ENCODE measurements at places on chromosomes 2 and 18.

DNA sequence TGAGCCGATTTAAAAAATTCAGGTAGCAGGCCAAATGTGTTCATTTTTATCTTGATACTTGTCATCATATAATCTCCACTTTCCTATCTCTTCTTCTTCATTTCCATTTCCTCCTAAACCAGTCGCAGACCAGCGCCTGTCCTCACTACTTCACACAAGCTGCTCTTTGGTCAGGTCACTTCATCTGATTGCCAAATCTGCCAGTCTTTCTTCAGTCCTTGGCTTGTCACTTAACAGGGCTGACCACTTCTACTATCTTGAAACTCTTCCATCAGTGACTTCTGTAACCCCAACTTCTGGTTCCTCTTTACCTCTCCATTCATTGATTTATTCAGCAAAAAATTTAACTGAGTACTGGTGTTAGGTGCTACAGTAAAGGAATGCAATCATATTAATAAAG is 18.0 kb upstream of the SPRED2 start:
- no peak for DNase-seq

- no peak for DNase-seq
Observed at GRCh38 chr2:156818221-156818620, 382.0 kb downstream of the GPD2 start.

DNA sequence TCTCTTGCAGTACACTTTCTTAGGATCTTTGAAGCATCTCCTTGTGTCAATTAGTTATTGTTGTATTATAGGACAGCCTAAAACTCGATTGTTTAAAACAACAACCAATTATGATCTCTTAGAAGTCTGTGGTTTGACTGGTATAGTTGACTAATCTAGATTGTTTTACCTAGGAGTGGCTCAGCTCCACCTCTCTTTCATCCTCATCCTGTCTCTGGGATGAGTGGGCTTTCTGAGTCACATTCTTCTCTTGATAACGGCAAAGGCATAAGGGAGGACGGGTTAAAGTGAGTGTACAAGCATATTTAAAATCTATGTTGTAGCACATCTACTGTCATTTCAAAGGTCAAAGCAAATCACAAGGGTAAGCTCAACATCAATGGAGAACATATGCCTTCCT is 102.3 kb upstream of the GULP1 start:
- DNase-seq = no peak

DNA sequence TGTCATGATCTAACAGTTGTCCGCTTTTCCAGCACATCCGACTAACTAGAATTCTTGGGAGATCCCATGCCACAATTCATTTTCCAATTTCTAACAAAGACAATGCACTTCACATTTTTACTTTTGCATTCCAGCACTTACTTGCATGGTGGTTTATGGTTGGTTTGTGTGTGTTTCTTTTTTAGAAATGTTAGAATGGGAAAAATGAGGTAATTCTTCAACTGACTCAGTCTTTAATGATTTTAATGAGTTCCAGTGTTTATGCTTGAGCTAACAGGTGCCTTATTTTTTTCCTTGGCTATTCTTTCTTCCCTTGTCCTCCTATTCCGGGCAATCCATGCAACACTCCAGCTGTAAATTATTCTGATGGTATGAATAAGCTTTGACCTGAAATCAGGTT is 46.4 kb downstream of the SLC8A1 start:
- no peak for DNase-seq

DNA sequence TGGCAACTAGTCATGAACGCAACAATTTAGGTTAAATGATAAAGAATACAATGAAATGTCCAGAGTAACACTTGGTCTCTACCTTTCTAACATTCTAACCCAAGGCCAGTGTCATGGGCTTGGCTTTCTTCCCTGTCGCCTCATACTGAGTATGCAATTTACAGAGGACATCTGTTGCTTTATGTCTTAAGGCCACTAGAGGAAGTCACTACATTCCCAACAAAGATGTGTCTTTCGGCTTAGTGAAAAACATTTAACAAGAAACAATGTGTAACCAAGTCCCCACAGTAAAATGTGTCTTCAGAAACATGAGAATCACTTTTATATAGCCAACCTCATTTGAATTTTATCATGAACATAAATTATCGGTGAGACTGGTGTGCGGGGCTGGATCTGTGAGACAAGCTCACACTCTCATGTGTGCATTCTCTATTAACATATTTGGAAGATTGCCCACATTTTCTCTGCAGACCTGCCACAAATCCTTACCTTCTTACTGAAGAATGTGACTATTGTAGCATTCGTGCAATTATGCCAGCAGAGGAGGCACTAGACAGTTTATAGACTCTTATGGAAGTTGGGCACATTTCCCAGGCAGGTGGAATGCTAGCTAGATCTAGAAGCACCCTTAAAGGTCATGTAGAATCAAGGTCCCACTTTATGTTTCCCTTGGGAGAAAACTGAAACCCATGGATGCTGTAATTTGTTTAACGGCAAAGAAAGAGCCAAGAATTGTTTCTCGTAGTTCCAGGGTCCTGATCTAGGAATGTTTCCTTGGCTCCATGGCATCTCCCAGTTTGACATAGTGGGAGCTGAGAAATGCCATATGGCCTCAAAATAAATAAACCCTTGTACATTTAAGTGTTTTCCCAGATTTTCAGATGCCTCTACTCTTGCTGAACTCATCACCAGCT is 101.8 kb downstream of the CD226 start:
- no peak for DNase-seq

- no peak for DNase-seq
Observed at GRCh38 chr2:231717281-231718171, 9.2 kb downstream of the PTMA start.

DNA sequence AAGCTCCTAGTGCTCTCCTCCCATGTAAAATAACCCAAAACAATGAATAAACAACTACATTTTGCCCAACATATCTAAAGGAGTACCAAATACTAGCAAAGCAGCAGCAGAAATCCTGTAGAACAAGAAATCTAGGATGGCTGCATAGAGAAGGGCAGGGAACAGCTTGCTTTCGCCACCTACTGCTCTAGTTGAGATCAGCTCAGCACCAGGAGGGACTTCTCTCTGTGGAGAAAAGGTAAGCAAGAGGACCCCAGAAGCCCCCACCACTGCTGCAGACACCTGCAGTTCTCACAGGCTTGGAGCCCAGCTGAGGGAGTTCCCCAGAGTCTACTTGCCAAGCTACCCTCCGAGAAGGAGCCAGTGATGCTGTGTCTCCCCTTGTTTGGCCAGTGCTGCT is 243.0 kb upstream of the CHST9 start:
- no peak for DNase-seq

- no peak for DNase-seq
Observed at GRCh38 chr2:241649404-241649803, 11.9 kb downstream of the ATG4B start.

- no peak for DNase-seq
Observed at GRCh38 chr2:128323555-128323931, 4.9 kb upstream of the HS6ST1 start.

DNA sequence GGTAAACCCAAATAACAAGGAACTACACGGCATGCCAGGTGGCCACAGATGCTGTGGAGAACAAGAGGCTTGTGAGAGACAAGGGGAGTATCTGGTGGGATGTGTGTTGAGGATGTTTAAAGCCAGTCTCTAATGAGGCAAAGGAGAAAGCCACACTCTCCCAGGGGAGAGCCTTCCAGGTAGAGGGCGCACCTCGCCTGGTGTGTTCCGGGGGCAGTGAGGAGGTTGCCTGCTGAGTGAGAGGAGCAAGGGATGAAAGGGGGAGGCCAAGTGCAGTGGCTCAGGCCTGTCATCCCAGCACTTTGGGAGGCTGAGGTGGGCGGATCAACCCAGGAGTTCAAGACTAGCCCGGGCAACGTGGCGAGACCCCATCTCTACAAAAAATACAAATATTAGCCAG is 16.2 kb downstream of the SAG start:
- DNase-seq = no peak

GRCh38 chr2:97656129-97656755 is 7.6 kb downstream of the ACTR1B start:
- DNase-seq = no peak

DNA sequence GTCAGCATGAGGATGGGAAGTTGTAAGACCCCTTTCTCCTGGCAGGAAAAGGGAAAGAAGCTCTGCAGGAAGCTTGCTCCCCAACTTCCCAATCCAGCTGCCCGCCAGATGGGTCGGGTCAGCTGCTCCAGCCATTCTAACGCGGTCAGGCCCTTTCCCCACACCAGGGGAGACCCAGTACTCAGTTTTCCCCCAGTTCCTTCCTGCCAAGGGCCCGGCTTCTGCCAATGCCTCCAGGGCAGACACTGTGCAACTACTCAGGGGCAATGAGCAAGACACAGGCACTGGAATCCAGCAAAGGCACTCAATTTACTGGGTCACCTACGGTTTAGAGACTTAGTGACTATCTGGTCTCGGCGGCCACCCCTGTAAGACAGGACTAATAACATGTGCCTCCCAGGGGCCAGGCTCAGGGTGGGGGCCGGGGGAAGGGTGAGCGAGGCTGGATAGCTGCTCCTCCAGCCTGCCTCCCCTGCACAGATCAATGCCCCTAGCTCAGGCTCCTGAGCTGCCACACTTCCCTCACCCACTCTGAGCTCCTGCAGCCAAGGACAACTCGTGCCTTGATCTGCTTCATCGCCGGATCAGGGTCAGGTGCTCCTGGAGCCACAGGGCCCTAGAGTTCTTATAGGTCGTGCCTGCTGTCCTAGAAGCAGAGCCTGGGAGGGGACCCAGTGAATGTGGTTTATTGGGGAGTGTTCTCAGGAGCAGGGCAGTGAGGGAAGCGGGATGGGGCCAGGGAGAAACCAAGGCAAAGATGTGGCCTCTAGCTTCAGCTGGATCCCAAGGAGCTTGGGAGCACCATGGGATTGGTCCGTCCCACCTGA is 171.1 kb downstream of the ZFP36L2 start:
- no peak for DNase-seq

GRCh38 chr2:206392118-206392517 is 51.2 kb upstream of the ADAM23 start:
- no peak for DNase-seq

DNA sequence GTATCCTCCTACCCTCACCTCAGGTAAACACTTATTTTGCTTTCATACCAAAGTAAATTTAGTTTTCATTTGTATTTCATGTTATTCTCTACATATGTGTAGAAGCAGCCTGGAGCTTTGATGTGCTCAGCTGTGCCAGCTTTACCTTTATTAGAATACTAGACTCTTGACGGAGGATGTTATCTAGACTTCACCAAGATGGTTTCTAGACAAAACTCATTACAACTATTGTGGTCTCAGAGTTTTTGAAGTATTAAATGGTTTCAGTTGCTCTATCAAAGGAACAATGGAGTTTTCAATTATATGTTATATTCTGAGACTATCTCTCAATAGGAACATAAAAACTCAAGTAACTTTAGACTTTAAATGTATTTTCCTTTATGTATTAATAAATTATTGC is 5.0 kb upstream of the IL18RAP start:
- DNase-seq = no peak

GRCh38 chr2:53641290-53641689 is 126.3 kb upstream of the CHAC2 start:
- no peak for DNase-seq

DNA sequence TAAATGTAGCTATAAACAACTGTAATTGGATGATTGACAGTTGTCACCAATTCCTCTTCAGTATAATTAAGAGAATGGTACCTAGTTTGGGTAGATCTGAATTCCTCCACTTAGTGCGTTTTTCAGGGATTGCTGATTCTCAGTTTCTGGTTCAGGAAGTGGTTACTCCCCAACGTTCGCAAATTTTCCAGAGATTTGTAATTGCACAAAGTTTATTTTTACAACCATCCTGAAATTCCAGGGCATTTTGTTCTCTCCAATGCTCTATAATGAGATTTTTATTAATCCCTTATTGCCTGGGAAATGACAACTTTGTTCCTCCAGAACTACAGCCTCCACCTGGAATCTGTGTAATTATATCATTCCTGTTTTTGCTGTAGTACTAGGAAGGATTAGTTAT is 710.6 kb upstream of the ZEB2 start:
- DNase-seq = no peak

DNA sequence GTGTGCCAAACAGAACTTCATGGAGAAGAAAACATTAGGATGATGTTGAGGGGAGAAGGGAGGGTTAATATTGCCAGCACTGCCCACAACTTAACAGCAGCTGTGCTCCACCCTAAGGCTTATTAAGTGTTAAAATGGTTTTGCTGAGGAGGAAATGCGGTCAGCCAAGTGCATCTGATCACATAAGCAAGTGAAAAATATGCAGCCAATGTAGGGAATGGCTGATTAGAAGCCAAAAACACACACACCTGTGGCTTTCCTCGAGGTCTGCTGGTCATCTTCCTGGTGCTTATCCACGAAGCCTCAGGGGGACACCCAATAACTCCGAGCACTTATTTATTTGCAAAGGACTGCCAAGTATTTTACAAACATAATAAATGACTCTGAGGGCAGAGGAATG is 66.3 kb upstream of the GPR45 start:
- no peak for DNase-seq

- no peak for DNase-seq
Observed at GRCh38 chr2:37893327-37893726, 31.8 kb upstream of the RMDN2 start.

GRCh38 chr2:12604341-12604740 is 112.4 kb upstream of the TRIB2 start:
- no peak for DNase-seq

DNA sequence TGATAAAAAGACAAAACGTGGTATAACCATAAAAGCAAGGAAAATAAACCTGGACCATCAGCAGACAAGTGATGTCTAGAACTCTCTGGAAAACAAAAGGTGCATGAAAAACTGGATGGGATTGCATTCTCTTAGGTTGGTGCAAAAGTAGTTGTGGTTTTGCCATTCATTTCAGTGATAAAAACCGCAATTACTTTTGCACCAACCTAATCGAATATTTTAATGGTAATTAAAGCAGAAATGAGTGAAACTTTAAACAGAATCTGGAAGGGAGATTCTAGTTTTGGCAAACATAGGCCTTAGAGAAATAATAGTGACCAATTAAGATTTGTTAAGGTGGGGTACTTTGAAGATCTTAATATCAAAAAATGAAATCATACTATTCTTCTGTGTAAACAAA is 800.8 kb upstream of the GYPC start:
- DNase-seq = no peak

GRCh38 chr18:59758106-59758505 is 60.9 kb upstream of the CCBE1 start:
- DNase-seq = no peak

DNA sequence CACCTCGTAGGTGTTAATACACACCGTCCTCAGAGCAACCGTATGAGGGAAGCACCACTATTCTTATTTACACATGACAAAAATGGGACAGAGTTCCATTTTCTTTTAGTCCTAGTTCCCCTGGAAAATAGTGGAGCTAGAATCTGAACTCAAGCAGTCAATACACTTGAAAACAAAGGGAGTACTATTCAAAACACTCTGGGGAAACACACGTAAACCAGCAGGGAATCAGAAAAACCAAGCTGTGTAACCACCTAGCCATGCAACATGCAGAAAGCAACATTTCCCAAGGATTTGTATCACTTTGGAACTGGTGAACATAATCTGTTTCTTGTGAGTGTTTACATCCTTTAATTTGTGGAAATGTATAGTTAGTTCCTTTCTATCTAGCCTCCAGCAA is 208.2 kb downstream of the UBE2E3 start:
- DNase-seq = no peak

- DNase-seq = no peak
Observed at GRCh38 chr18:37019157-37019827, 190.4 kb downstream of the KIAA1328 start.

- DNase-seq = no peak
Observed at GRCh38 chr2:205989271-205990071, 96.5 kb downstream of the INO80D start.
